NCI-H1417 (cell line): ENCODE measurements at places on chromosomes 11 and 22.
A peak's percentile ranks its signal among the peaks of the same experiment; 100 is the strongest.

- DNase-seq, result no peak
Measured at GRCh38 chr11:70464509-70465361, 66.4 kb downstream of the CTTN start.

DNA sequence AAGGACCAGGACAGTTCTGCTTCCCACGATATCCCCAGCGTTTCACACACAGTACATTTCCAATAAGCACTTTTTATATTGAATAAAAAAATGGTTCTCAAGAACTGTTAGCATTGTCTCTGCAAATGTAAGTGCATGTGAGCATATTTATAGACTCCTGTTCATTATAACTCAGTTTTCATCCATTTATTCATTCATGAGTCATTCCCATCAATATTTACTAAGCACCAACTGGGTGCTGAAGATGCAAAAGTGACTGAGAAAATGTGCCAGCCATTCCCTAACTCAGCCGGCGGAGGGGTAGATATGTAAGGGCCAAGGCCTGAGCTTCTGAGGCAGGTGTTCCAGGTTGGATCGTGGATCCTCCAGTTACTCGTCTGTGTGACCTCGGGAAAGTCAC is 64.8 kb downstream of the CACNG2 start:
- no peak for DNase-seq

GRCh38 chr22:42621505-42622002 is 6.9 kb upstream of the POLDIP3 start:
- peak; percentile 5 for DNase-seq

DNA sequence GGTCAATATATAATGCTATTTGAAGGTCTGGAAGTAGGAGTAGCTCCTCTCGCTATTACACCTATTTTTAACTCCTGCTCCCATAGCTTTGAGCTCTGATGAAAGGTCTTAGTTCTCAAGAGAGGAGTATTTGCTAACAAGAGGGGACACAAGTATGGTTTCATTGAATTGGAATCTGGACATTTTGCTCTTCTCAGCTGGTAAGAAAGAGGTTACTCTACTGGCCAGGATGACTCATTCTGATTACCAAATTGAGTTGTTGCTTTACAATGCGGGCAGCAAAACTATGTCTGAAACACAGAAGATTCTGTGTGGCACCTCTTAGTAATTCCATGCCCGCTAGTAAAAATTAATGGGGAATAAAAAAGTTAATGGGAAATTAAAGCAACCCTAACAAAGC is 63.6 kb upstream of the EP300 start:
- no peak for DNase-seq

DNA sequence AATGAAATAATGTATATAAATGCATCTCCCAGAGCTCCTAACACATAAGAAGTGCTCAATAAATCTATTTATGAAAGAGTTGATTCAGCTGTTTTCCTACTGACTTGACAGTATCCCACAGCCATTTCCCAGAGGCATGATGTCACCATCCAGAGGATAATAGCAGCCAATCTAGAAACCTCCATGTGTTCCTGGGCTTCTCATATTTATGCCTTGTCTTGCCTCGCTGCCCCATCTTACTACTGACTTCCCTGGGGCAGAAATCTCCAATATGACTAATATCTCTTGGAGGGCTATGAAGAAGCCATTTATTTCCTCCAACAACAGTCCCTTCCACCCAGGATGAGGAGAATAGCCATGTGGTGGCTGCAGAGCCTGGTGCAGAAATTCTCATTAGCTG is 115.4 kb upstream of the NAV2 start:
- no peak for DNase-seq

DNA sequence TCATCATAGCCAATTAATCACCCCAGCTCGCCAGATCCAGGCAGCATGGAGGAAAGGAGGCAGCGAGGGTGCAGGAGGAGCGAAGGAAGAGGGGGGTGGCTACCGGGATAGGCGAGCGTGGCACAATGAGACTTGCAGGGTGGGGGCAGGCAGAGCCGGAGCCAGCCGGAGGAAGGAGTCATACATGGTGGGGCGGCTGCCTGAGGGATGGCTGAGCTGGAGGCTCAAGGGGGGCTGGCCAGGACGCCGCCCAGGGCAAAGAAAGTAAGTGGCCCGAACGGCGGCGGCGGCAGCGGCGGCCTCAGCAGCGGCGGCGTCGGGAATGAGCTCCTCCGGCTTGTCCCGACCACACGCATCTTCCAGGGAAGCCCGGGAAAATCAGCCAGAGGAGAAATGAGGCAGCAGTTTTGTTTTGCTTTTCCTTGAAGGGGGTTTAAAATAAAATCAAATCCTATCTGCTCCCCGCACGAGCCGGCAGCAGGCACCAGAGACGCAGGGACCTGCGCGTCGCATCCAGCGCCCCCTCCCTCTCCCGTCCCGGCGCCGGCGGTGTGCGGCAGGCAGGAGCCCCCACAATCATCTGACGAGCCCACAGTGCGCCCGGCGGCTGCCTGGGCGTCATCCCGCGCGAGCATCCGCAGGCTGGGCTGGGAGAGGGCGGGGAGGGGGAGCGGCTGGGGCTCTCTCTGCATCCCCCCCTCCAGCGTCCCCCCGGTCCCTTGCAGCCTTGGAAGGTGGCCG is 263.6 kb downstream of the CTTN start:
- no peak for DNase-seq

- DNase-seq, result no peak
Measured at GRCh38 chr11:107756553-107756952, 44.7 kb upstream of the SLN start.

- DNase-seq, result no peak
Measured at GRCh38 chr22:26838471-26838825, 181.1 kb downstream of the MIAT start.

- DNase-seq, result no peak
Measured at GRCh38 chr11:44120169-44120568, 24.7 kb downstream of the EXT2 start.

- no peak for DNase-seq
Measured at GRCh38 chr11:5698281-5698680, 8.7 kb downstream of the TRIM22 start.

DNA sequence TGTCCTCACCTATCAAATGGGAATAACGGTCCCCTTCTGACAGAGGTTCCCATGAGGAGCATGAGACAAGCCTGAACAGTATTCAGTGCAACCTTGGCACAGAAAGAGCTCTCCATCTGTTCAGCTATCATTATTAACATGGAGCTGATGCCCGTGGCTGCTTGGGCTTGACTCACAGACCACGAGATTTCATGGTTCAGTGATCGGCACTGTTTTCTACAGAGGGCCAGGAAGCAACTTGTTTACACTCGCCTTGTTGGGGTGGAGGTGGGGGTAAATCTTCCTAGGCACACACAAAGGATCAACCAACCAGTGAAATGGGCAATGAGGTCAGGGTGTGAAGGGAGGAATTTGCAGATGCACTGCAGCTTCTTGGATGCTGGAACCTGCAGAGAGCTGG is 88.2 kb downstream of the CWC15 start:
- no peak for DNase-seq

GRCh38 chr22:18974477-18975180 is 38.5 kb upstream of the PRODH start:
- no peak for DNase-seq

- DNase-seq, result peak; percentile 100
Measured at GRCh38 chr11:47917599-47918369, 62.6 kb upstream of the PTPRJ start.

- DNase-seq, result no peak
Measured at GRCh38 chr11:47186700-47187695, 764 bp upstream of the PACSIN3 start.

DNA sequence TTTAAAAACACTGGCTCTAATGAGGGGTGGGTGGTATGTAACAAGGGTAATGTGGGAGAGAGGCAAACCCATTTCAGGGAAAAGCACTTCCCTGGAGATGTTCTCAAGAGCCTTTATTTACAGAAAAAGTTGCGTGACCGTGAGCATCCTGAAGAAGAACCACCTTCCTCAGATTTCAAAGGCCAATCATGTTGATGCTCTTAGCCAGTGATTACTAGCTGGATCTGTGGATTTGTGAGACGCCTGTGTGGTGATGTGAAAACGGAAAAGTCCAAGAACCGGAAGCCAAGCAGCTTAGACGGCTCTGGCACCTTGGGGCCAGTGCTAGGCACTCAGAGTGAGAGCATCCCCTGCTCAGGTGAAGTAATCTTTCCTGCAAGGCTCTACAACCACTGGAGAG is 12.6 kb upstream of the UBASH3B start:
- no peak for DNase-seq

- no peak for DNase-seq
Measured at GRCh38 chr22:19666673-19667593, 47.4 kb upstream of the SEPTIN5 start.

DNA sequence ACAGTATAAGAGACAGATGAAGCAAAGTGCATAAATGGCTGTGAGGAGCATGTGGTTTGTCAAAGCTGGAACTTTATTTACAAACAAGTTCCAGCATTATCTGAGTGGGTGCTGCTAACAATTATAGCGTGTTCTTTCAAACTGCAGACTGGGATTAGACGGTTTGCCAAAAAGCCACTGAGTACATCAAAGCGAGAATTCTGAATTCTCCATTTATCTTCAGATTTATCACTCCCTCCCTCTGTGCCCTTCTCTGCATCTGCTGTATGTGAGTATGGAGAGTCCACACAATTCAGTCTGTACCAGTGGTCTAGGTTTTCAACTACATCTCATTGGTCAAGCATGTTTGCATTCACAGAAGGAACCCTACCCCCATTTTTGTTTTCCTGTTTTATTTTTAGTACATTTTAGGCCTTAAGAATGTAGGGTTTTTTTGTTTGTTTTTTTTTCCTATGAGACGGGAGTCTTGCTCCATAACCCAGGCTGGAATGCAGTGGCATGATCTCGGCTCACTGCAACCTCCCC is 18.1 kb upstream of the INCENP start:
- no peak for DNase-seq

GRCh38 chr11:19672586-19673206 is 39.9 kb upstream of the NAV2 start:
- no peak for DNase-seq

- DNase-seq, result no peak
Measured at GRCh38 chr11:13294178-13294577, 16.6 kb downstream of the BMAL1 start.

- no peak for DNase-seq
Measured at GRCh38 chr22:44291674-44292360, 20.9 kb downstream of the SHISAL1 start.

DNA sequence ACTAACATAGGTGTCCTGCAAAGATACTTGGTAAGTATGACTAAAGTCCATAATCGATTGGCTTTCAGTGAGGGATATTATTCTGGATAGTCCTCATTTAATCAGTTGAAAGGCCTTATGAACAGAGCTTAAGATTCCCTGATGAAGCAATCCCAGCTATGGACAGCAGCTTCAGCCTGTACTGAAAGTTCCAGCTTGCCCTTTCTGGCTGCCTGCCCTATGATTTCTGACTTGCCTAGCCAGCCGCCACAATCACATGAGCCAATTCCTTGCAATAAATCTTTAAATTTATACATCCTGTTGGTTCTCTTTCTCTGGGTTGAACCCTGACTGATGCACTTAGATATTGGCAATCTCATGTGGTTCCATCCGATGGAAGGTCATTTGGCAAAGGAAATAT is 759.0 kb upstream of the API5 start:
- DNase-seq, result no peak

- DNase-seq, result peak; percentile 70
Measured at GRCh38 chr11:65884716-65885092, 3.6 kb downstream of the FIBP start.
